ENCODE measurements at places on chromosomes 3 and 15. TPM values are rescaled to one million over a fixed set of nuclear protein-coding genes. Genes with fewer than 3 reads are reported as not detected.

The MYL3 gene
- total RNA-seq = not detected

The GOLGA8O gene
- total RNA-seq = 3.3 TPM

The CLDN18 gene
- total RNA-seq = not detected

The GOLGA8M gene
- 1.5 TPM for total RNA-seq

The GABRR3 gene
- not detected for total RNA-seq

The GRK7 gene
- total RNA-seq = not detected

The TMC3 gene
- total RNA-seq = not detected

The HRG gene
- total RNA-seq = not detected

The CP gene
- total RNA-seq = not detected

The GOLGA8Q gene
- 1.1 TPM for total RNA-seq

The ZPLD1 gene
- total RNA-seq = not detected

The PLSCR2 gene
- total RNA-seq = not detected

The THBS1 gene
- total RNA-seq = 3.2 TPM

The AGBL1 gene
- not detected for total RNA-seq

The WDR93 gene
- total RNA-seq = not detected

The CGNL1 gene
- not detected for total RNA-seq

The LRRC15 gene
- total RNA-seq = not detected

The AMIGO3 gene
- total RNA-seq = not detected

The FANCD2OS gene
- total RNA-seq = not detected

The CLDN16 gene
- not detected for total RNA-seq

The GOLGA8H gene
- not detected for total RNA-seq

The TMEM44 gene
- total RNA-seq = 2.4 TPM

The GABPB1 gene
- 81.0 TPM for total RNA-seq

The CYP8B1 gene
- total RNA-seq = not detected

The TMEM40 gene
- total RNA-seq = not detected

The MYO5C gene
- 0.54 TPM for total RNA-seq

The CELF6 gene
- total RNA-seq = 0.27 TPM

The GP9 gene
- not detected for total RNA-seq

The SCAMP5 gene
- 2.0 TPM for total RNA-seq

The ALDH1A2 gene
- total RNA-seq = not detected

The CFAP100 gene
- not detected for total RNA-seq

The C2CD4A gene
- total RNA-seq = 0.17 TPM

The MINAR1 gene
- total RNA-seq = 0.93 TPM

The ECT2 gene
- 39.6 TPM for total RNA-seq

The NAALADL2 gene
- total RNA-seq = not detected

The CNTN3 gene
- total RNA-seq = not detected

The GPR62 gene
- not detected for total RNA-seq

The QTRT2 gene
- total RNA-seq = 54.9 TPM

The CYP1A1 gene
- 0.29 TPM for total RNA-seq

The CCDC80 gene
- not detected for total RNA-seq

The NOX5 gene
- total RNA-seq = not detected

The ANKRD63 gene
- not detected for total RNA-seq

The RNF111 gene
- total RNA-seq = 35.3 TPM

The NLGN1 gene
- not detected for total RNA-seq

The RASL12 gene
- not detected for total RNA-seq

The GOLGA6D gene
- total RNA-seq = not detected

The TGM5 gene
- total RNA-seq = not detected

The FSIP1 gene
- total RNA-seq = 0.26 TPM

Measured in activated T-helper 1 cell treated with anti-CD3 and anti-CD28 coated beads, Interleukin-12 subunit alpha, Interleukin-12 subunit beta, Interleukin-2, Interleukin-4 antibody, amounts not matched to agents 30 ng/mL and 10 ng/mL and 1 ng/mL, durations not matched to agents 14 hours and 24 hours and 36 hours (primary cell).